ENCODE measurements at places on chromosomes 1 and 21.
A peak's percentile ranks its signal among the peaks of the same experiment; 100 is the strongest.

DNA sequence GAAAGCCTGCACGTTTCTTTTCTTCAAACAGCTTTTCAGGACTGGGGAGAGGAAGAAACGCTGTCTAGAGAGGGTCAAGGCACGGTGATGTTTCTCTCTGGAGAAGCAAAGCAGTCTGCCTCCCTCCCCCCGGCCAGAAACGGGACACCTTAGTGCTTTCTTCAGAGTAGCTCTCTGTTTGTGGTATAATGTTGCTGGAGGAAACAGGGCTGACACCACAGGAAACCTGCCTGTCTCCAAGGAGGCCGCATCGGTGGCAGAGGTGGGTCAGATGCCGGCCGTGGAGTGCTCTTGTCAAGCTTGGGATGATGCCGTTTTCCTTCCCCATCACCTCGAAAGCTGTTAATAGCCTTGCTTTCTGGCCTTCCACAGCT lies 139.4 kb downstream of the DHRS3 start:
- DNase-seq: no peak

GRCh38 chr21:28644762-28645161 lies 347.9 kb downstream of the LTN1 start:
- no peak for DNase-seq

- DNase-seq: no peak
Measured at GRCh38 chr1:184299406-184299790, 87.4 kb upstream of the C1orf21 start.

GRCh38 chr1:198638894-198639635 lies at the start of gene PTPRC:
Gene PTPRC, plus strand, starts transcription at chr1:198639040. Its CDS starts 229 bp downstream, at chr1:198639269.
- peak; percentile 98 for DNase-seq

GRCh38 chr1:83929184-83929583 lies 69.7 kb downstream of the TTLL7 start:
- no peak for DNase-seq

DNA sequence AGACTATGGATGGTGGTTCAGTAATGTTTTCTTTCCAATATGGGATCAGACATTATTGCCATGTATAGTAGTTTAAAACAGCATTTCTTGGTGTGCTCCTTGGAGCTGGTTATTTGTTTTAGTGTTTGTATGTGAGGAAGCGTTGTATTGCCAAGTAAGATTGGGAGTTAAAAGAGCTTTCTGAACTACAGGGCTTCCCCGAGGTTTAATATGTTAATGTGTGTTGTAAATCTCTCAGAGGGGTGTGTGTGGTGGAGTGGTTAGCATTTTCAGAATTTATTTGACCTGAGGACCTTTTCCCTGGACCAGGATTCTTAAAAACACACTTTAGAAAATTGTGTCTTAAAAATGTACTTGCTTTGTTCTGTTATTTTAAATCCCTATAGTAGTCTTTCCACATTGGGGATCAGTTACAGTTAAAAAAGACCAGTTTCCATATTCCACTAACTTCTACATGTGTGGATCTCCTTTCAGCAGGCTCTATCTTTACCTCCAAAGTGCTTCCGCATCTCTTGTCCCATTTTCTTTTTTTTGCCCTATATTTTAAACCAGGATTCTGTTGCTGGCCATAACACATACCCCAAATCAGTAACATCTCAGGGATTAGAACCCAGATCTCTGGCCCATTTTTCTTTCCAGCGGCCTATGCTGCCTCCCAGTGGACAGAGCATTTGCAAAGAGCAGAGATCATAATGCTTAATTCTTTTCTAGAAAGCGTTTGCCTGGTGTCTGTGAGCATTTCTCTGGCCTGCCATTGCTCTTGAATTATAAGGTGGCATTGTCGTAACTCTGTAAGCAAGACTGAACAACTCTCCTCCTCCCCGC lies 58.6 kb downstream of the PBX1 start:
- no peak for DNase-seq

DNA sequence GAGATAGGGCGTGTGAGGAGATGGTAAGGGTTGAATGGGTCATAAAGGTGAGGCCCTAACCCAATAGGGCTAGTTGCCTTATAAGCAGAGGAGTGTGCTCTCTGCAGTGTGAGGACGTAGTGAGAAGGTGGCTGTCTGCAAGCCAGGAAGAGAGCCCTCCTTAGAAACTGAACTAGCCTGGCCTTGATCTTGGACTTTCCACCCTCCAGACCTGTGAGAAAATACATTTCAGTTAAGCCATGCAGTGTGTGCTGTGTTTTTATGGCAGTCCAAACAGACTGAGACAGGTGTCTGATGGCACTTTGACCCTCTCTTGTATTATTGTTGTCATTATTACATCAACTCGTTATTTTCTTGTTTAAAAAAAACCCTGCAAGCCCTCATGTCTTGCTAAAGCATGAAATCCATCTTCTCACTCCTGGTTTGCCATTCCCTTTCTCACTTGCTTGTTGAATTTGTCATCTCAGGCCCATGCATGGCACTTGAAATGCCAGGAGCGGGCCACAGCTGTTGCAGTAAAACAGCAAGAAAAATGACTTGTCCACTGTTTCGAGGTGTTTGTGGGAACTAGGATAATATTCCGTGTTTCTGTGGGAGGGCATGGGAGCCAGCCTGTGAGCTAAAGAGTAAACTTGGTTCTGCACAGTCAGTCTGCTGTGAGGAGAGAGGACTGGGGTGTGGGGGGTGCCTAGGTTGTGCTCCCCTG lies 78.6 kb downstream of the STUM start:
- no peak for DNase-seq

DNA sequence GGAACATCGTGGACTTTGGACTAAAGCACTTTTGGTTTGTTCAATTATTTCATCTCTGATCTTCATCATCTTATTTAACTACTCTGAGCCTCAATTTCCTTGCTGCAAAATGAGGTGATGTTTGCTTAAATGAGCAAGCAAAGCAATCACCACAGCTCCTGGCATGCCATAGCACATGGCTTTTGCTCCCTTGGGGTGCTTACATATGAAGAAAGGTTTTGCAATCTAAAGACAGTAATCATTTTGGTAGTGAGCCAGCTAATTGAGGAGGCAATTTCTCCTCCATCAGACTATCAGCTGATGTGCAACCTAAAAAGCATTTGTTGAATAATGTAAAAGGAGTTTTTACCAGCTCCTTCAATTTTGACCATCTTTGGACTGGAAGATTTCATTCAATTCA lies 68.8 kb upstream of the KCNJ15 start:
- DNase-seq: no peak

DNA sequence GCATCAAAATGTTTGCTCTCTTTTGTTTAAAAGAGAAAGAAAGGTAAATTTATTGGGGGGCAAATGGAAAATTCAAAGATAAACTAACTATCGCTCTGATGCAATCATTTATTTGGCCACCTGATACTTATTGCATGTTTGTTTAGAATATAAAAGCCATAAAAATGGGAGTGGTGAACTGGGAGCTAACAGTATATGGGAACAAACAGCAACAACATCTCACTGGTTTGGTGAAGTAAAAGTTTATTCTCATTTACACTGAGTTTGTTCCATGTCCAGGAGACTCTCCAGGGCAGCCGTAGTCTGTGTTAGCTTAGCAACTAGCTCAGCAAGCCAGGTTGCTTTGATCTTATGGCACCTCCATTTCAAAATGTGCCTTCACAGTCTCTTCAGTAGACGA lies 20.4 kb downstream of the C4BPA start:
- DNase-seq: no peak

DNA sequence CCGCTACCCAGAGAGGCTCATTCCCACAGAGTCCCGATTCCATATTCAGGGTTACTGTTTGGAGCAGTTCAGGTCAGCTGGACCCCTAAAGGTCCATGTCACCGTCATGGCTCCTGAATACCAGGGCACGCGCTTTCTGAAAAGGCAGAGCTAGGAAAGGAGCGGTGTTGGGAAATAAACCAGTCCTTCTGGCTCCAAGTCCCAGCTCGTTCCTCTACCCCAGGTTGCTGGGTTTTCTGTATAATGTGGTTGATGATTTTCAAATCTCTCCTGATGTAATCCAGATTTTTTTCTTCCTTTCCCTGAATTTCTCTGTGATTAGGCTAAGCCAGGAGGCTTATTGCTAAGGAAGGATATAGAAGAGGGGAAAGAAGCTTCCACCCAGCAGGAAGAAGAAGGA lies 14.0 kb upstream of the PKP1 start:
- no peak for DNase-seq

DNA sequence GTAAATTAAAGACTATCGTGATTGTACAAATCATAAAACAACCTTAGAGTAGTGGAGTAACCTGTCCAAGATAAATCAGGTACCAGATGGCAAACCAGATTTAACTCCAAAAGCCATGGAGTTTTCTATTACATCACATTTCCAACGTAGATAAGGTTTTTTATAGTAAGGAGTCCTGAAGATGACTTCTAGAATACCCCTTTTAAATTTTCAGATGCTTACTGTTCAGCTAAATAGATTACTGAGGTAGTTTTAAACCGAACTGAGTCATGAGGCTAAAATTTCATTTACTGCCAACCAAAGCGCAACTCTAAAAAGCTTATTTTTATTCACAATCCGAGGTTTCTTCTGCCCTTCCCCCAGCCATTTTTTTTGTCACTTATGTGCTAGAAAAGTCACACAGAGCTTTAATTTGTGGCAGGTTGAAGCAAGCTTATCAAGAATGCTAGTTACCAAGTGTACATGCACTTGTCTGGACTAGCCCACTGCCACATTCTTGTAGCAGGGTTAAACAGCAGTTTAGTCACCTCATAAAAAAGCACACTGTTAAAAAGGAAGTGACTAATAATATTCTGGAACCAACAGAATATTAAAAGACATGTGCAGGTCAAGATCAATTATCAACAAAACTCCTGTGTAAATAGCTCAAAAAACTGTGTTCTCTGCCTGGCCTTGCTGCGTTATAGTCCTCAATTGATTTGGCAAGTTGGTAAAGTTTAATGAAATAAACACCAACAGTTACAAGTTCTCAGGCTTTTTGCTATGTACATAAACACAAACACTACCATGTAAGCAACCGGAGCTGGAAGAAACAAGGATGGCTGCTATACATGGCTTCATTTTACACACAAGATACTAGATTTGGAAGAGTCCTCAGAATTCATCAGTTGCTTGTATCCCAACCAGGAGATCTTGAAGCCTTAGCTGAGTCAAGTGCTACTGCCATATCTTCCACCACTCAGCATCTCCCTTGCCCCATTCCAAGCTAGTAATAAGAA lies 180.3 kb upstream of the DMRTA2 start:
- DNase-seq: no peak

- no peak for DNase-seq
Measured at GRCh38 chr1:203992440-203992839, 80.5 kb upstream of the SOX13 start.

DNA sequence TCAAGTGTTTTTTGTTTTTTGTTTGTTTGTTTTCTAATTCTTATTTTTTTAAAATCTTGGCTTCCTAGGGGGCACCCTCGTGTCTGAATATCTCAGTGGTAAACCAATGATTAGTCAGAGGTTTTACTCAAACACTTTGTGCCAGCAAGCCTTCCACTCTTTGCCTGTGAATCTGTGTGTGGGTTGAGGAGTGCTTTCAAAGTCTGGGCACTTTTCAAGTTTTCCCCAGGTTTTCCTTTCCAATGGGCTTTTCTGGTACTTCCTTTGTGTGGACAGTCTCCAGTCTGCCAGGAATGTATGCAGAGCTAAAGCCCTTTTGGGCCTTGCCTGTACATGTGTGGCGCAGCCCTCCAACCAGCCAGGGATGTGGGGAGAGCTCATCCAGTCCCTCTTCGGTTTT lies 9.7 kb upstream of the PPIE start:
- no peak for DNase-seq

Measured in SIG-M5 (cell line).